Tongue (tissue), 3 donors: ENCODE measurements at places on chromosomes 3 and 15. TPM values are rescaled to one million over a fixed set of nuclear protein-coding genes. Genes with fewer than 3 reads are reported as not detected.
A peak's percentile ranks its signal among the peaks of the same experiment; 100 is the strongest.

DNA sequence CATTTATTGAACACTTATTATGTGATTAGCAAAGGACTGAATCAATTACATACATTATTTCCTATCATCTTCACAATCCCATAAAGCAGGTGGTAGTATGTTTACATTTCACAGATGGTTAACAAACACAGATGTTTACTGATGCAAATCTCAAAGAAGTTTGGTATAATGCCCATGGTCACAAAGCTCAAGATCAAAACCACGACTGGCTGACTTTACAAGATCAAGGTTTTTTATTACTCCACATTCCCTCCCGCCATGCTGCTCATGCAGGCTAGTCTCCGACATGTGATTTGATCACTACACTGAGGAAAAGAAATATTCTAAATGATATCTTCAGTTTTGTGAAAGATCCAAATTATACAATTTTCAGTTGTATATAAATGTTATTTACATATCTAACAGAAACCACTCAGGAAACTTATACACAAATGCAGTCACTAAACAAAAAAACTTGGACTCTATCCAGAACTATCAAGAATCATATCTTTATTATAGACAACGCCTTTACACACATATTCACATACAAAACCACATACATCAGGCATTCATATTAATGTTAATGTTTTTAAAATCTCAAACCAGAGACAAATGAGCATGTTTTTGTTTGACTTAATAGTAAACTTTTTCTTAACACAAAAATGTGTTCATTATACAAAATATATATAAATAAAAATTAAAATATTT, 235.5 kb downstream of the SCAPER start:
- no peak for DNase-seq

- peak; percentile 91 for DNase-seq
Observed at GRCh38 chr3:40741729-40742128, 217.0 kb downstream of the ZNF621 start.

GRCh38 chr3:197333901-197334639, 35.7 kb upstream of the DLG1 start:
- peak; percentile 33 for DNase-seq

DNA sequence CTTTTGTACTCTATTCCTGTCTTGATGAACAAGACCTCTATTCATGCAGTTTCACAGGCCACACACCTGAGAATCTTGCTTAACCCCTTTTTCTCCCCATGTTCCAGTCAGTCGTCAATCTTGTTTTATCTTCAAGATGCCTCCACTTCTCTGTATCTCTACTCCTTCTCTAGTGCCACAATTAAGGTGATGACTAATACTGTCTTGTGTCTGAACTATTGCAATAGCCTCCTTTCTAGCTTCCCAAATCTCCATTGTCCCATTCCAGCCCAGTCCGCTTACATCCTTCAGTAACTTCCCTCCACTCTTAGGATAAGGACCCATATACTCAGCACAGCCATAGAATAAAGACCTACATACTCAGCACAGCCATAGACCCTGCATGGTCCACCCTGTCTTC, 24.7 kb downstream of the CHST14 start:
- no peak for DNase-seq

Gene KBTBD12
- total RNA-seq: 38.2 TPM

Gene MESP2
- total RNA-seq: not detected

Gene PATL2
- total RNA-seq: 0.51 TPM

Gene UTS2B
- total RNA-seq: not detected

Gene DUOX2
- total RNA-seq: 2.1 TPM

Gene ASB7
- total RNA-seq: 17.6 TPM

Gene CPA3
- total RNA-seq: 10.2 TPM
